ENCODE measurements at places on chromosomes 2 and 18.

GRCh38 chr2:171813729-171814128, 80.3 kb downstream of the SLC25A12 start:
- DNase-seq, result no peak
- H3K27me3 ChIP-seq, result no peaks in the 10 kb centered on the region
- H3K4me3 ChIP-seq, result no peak overlapping the region
- peaks cover 4% of the 10 kb centered on the region for H3K36me3 ChIP-seq
- no peaks in the 10 kb centered on the region for H3K4me1 ChIP-seq

DNA sequence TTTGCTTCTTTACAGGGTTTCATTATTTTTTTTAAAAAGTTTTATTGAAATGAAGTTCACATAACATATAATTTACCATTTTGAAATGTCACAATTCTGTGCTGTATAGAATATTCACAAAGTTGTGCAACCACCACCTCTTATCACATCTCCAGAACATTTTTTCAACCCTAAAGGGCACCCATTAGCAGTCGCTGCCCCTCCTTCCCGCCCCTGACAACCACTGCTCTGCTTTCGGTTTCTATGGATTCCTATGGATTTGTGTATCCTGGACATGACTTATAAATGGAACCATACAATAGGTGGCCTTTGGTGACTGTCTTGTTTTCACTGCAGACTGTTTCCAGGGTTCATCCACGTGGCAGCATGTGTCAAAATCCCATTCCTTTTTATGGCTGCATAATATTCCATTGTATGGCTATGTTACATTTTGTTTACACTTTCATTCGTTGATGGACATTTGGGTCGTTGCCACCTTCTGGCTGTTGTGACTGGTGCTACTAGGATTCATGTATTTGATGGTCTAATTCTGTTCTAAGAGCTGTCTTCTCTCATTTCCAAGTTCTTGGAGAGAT, 52.6 kb downstream of the SH3BP4 start:
- peaks cover 26% of the 10 kb centered on the region for H3K4me1 ChIP-seq
- H3K27ac ChIP-seq, result no peak overlapping the region
- H3K36me3 ChIP-seq, result no peaks in the 10 kb centered on the region
- no peak overlapping the region for H3K4me3 ChIP-seq
- H3K27me3 ChIP-seq, result no peaks in the 10 kb centered on the region

GRCh38 chr18:58761970-58762780, 90.9 kb downstream of the MALT1 start:
- no peak overlapping the region for H3K27ac ChIP-seq
- H3K36me3 ChIP-seq, result no peaks in the 10 kb centered on the region
- no peak overlapping the region for H3K4me3 ChIP-seq
- peaks cover 8% of the 10 kb centered on the region for H3K27me3 ChIP-seq
- H3K4me1 ChIP-seq, result no peaks in the 10 kb centered on the region

DNA sequence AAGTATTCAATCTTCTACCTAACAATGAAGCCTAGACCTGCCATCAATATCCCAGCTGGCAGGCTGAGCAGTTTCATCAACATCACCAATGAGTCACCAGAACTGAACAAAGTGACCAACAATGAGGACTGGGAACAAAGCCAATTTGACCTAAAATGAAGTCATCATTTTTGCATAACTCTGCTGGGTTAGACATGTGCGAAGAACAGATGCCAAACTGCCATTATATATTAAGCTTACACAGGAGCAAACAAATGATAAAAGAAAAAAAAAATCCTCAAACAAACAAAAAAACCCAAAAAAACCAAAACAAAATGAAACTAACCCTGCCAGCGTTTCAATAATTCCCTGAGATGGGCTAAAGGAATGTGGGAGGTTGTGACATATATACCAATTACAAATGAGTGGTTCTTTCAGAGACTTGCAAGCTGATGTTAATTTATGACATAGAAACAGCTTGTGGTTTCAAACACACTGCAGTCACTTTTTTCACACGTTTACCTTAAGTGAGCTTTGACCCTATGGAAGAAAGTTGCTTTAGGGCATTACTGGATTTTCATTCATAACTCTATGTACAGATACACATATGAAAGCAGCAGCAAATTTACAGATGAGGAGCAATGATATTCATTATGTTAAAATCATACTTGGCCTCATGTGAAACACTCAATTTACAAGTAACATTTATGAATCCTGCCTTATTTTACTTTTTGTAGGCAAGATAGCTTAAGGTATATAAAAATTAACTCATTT, 56.9 kb upstream of the CCDC141 start:
- peaks cover 22% of the 10 kb centered on the region for H3K36me3 ChIP-seq
- no peak overlapping the region for H3K4me3 ChIP-seq
- no peak for DNase-seq
- H3K27ac ChIP-seq, result no peak overlapping the region
- H3K27me3 ChIP-seq, result no peaks in the 10 kb centered on the region

GRCh38 chr18:59957957-59958356, 58.2 kb downstream of the PMAIP1 start:
- H3K36me3 ChIP-seq, result no peaks in the 10 kb centered on the region
- H3K4me3 ChIP-seq, result no peak overlapping the region
- no peaks in the 10 kb centered on the region for H3K4me1 ChIP-seq
- no peak overlapping the region for H3K27ac ChIP-seq
- no peak for DNase-seq

GRCh38 chr2:101036562-101036961, 34.5 kb downstream of the RPL31 start:
- H3K4me3 ChIP-seq, result no peak overlapping the region
- no peak overlapping the region for H3K27ac ChIP-seq

Data from upper lobe of right lung (tissue), 1 donor.